NCI-H446 (cell line): ENCODE measurements at places on chromosomes 3 and 15.

DNA sequence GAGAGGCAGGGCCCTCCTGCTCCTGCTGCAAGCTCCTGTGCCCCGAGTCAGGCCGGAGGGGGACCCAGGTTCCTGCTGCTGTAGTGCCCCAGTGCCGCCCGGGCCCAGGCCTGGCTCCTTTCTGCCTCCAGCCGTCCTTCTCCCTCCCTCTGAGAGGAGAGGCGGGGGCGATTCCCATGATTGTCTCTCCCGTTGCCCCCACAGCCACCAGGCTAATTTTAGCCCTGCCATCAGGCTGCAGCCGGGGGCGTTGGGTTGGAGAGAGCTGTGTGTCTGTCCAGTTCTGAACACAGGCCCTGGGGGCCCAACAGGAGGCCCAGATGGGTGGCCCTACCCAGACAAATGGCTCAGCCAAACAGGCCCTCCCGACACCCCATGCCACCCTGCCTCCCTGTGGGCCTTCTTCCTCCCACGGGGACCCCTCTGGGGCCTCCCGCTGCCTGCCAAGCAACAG is 214.8 kb downstream of the TBC1D2B start:
- no peak for DNase-seq

- no peak for DNase-seq
These were observed 352.3 kb downstream of the LRTM1 start for GRCh38 chr3:54575618-54575960.

- no peak for DNase-seq
These were observed 67.4 kb downstream of the MECOM start for GRCh38 chr3:169596126-169596525.

DNA sequence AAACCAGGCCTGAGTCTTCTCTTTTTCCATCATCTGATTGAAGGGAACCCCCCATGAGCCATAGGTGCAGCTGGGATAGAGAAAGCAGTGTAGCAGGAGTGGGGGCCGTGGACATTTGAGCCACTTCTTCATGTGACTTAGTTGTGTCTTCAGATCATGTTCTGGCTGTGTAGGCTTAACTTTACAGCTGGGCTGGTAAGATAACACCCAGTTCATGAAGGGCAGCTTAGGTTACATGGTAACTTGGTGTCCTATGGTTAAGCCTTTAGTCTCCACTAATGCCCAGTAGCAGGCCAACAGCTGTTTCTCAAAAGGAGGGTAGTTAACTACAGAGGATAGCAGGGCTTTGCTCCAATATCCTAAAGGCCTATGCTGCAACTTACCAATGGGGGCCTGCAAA is 11.4 kb upstream of the SNRPN start:
- no peak for DNase-seq

- DNase-seq = no peak
These were observed 33.6 kb downstream of the CD200 start for GRCh38 chr3:112366522-112366921.

GRCh38 chr3:53554559-53555067 is 60.2 kb downstream of the CACNA1D start:
- DNase-seq = no peak

DNA sequence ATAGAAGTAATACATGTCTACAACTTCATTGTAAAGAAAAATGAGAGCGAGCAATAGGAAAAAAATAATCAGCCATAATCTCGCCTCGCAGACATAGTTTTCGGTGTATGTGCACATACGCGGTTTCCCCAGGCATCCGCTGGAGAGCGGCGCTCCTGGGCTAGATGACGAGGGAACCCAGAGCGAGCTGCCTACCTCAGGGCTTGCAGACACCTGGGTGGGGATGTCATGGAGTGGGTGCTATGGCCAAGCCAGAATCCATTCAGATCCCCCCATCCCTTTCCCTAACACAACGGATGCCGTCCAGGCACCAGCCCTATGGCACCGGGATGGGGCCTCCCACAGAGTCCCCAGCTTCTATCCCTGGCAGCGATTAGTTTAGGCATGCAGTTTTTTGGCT is 4.5 kb upstream of the CFAP100 start:
- no peak for DNase-seq

- DNase-seq = no peak
These were observed 77.2 kb downstream of the FAM81A start for GRCh38 chr15:59515190-59515589.

GRCh38 chr15:87347806-87348515 is 908.6 kb downstream of the NTRK3 start:
- DNase-seq = no peak

DNA sequence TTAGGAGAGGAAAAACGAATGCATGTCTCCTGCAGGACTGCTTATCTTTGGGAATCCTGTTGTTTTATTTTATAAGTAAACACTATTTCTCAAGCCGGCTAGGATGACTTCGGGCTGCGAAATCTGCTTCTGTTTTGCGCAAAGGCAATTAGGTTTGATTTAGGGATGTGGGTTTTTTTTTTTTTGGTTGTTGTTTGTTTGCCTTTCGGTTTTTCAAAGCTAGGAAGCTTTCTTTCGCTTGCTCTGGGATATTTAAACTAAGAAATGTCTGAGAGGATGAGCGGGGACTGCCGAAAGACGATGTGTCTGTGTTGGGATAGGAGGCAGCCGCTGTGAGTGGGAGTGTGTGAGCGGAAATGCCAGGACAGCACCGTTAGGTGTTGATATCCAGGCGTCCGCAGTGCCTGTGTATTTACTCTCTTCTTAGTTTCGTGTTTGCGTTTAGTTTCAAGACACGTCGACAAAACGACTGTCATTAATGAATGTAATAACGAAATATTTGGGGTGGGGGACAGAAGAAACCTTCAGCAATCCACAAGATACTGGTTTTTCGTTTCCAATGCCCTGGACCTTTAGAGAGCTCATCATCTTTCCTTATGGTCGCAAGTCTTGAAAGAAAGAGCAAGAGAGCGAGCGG is 604 bp downstream of the ISL2 start:
- DNase-seq = no peak

GRCh38 chr15:39597751-39598185 is 16.9 kb downstream of the THBS1 start:
- DNase-seq = no peak

- no peak for DNase-seq
These were observed 10.6 kb downstream of the ANKUB1 start for GRCh38 chr3:149781741-149782140.

GRCh38 chr3:74403307-74403706 is 211.2 kb downstream of the CNTN3 start:
- no peak for DNase-seq

DNA sequence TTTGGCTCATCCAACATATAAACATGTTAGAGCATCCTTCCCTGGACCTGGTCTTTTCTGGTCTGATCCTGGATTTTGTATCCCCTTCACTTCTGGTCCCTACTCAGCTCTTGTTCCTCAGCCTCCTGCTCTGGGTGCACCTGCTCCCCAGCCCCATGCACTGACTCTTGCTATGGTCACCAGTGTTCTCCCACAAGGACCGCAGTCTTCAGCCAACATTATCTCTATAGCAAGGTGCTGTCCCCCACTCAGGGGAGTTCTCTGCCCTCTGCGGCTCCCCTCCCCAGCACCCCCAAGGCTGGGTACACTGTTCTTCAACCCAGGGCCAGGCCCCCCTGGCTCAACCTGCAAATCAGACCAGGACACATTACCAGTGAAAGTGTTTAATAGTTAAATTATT is 80.2 kb downstream of the SEC22A start:
- DNase-seq = no peak

GRCh38 chr3:161070980-161071663 is 34.0 kb downstream of the B3GALNT1 start:
- DNase-seq = peak; percentile 28
